ENCODE measurements at places on chromosomes 7 and 10.

GRCh38 chr7:17580141-17580540, 281.7 kb downstream of the AHR start:
- peak; percentile 88 for DNase-seq

GRCh38 chr7:116577320-116577871, 52.6 kb downstream of the CAV1 start:
- no peak for DNase-seq

- DNase-seq: no peak
These were observed 609.7 kb downstream of the INHBA start for GRCh38 chr7:41093141-41093540.

DNA sequence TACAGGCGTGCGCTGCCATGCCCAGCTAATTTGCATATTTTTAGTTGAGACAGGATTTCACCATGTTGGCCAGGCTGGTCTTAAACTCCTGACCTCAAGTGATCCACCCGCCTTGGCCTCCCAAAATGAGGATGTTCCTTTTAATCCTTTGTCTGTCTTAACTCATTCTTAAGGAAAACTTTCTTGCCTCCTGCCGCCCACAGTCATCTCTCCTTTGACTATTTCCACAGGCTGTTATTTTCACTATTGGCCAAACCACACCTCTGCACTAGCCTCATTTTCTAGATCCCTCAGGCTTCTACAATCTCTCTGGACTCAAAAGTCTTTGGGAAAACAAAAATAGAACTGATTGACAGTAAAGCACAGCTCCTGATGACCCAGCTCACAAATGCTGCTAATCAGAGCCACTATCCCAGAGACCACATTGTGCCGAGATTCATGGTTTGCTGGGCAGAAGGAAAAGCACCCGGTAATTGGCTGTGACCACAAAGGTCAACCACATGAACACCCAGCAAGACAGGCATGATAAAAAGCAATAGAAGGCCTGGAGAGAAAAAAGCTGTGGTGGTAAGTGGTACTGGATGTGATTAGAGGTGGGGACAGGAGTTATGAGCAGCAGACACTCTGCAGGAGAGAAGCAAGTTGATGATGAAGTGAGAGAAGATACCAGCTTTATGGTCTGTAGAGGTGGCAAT, 44.1 kb upstream of the ZNRF2 start:
- DNase-seq: no peak

GRCh38 chr7:2862831-2863361, 18.8 kb upstream of the GNA12 start:
- no peak for DNase-seq

DNA sequence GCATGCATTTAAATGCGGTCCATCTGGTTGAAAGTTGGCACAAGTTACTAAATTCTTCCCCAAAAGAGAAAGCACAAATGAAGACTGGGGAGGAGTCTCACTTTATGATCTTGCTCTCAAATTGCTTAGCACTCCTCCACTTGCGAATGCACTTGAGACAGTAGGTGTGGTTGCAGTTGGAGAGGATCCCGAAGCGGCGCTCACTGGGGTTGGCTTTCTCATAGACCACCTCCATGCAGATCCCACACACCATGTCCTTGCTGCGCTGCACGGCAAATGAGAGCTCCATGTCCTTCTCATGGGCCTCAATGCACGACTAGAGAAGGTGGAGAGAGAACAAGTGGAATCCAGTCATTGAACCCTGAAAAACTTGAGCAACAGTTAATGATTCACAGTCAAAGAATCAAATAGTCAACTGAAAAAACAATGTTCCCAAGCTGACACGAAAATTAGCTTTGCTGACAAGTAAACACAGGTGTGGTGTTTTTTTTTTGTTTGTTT, 22.7 kb downstream of the MKRN1 start:
- DNase-seq: no peak

DNA sequence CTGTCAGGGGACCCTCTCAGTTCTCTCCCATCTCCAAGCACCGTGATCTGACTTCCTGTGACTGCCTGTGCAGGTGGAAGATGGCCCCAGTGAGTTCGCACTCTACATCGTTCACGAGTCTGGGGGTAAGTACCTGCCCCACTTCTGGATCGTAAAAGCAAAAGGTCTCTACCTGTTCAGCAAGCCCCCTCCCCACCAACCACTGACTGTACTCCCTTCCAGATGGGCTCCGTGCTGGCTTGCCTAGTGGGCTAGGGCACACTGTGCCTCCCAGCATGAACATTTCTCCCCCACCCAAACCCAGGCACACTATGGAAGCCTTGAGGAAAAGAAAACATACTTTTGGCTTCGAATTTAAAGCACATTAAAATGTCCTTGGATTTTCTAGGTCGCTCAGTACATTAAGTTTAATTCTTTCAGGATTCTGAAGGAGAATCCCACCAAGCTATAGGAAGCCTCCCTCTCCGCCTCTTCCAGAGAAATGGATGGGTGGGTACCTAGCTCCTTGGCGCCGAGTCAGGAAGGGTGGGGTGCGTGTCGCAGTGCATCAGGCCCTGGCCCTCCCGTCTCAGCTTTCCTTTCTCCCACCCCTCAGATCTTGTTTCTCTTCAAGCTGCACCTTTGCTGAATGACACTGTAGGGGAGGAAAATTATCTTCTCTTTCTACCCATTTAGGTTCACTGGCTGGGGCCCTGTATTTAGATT, 11.0 kb upstream of the ZNF22 start:
- DNase-seq: no peak

GRCh38 chr7:5657901-5658300, 123.6 kb downstream of the RNF216 start:
- DNase-seq: peak; percentile 49

DNA sequence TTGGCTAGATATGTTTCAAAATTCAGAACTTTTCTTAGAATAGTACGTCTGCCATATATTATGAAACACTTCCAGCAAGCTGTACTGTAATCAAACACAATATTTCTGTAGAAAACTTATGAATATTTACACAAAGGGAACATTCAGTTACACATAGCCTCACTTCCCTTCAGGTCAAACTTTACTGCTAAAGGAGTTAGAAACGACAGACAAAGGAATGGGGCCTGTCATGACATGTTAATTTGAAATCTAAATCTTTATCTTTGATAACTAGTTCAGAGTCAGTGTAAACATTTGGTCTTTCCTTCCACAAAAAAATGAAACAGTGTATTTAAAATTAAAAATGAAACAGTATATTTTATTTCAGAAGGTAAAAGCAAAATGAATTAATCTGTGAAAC, 1.0 kb upstream of the CROT start:
- DNase-seq: no peak

GRCh38 chr7:129550693-129551360, 48.5 kb downstream of the SMKR1 start:
- DNase-seq: peak; percentile 54

DNA sequence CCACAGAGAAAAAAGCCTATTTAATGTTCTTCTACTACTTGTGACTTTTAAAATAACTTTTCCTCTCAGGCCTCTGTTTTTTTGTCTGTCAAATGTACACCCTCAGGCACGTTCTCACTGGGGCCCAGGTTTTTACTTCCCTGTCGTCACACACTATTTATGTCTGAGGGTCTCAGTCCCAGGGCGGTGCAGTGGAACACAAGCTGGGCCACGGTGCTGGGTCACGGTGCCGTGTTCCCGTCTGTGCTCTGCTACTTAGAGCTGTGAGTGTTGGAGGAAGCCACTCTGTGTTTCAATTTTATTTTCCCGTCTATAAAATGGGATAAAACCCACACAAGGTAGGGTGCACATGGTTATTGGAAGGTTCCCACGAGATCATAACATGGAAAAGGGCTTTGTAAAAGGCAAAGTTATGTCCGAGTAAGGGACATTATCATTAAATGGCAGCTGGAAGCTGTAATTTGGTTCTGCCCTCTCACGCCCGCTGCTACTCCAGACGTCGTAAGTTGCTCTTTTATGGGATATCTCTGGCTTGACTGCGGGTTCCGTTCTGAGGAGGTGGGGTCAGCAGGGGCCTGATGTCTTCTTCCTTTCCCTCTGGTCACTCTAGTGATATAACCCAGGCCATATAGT, 25.2 kb downstream of the ZNF775 start:
- DNase-seq: no peak

DNA sequence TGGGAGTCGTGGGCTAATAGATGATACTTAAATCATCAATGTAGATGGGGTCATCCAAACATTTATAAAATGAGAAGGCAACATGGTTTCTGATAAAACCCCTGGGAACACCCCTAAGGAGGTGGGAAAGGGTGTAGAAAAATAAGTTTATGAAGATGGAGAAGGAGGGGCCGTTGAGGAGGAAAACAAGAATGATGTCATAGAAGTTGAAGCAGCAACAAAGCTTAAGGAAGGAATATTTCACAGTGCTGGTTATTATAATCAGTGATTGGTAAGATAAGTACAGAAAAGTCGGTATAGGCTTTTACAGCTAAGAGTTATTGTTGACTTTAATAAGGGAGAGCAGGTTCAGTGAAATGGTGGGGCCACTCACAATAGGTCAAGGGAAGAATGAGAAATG, 9.0 kb upstream of the HIBADH start:
- no peak for DNase-seq

- DNase-seq: no peak
These were observed 29.0 kb upstream of the IL6 start for GRCh38 chr7:22697876-22698606.

GRCh38 chr10:76874896-76875295, 762.7 kb downstream of the KCNMA1 start:
- DNase-seq: no peak

- no peak for DNase-seq
These were observed 25.9 kb upstream of the C10orf71 start for GRCh38 chr10:49273082-49273465.

DNA sequence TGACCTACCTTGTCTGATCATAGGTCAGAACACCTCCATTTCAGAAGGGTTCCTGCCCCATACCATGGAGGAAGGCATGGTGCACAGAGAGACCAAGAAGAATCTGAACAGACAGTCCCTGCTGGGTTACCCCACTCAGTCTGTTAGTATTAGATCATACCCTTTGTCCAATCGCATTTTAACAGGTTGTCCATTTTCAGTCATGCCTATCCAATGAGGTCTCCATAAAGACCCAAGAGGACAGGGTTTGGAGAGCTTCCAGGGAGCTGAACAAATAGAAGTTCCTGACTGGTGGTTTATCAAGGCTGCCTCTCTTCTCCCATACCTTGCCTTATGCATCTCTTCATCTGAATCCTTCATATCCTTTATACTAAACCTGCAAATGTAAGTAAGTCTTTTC, 21.2 kb upstream of the SLC16A12 start:
- no peak for DNase-seq

- DNase-seq: no peak
These were observed 162.6 kb downstream of the MTERF1 start for GRCh38 chr7:91717681-91718470.

GRCh38 chr10:43261578-43262396, 5.1 kb downstream of the RASGEF1A start:
- no peak for DNase-seq

DNA sequence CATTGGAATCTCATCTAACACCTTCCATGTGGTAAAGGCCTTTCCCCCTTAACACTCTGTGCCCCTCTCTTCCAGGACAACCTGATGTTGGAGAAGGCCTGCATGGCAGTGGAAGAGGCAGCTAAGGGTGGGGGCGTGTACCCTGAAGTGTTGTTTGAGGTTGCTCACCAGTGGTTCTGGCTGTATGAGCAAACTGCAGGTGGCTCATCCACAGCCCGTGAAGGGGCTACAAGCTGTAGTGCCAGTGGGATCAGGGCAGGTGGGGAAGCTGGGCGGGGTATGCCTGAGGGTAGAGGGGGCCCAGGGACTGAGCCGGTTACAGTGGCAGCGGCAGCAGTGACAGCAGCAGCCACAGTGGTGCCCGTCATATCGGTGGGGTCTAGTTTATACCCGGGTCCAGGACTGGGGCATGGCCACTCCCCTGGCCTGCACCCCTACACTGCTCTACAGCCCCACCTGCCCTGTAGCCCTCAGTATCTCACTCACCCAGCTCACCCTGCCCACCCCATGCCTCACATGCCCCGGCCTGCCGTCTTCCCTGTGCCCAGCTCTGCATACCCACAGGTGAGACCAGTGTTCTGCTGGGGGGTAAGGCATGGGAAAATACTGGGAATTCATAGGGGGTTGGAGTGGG, 12.4 kb downstream of the NDST2 start:
- DNase-seq: no peak

DNA sequence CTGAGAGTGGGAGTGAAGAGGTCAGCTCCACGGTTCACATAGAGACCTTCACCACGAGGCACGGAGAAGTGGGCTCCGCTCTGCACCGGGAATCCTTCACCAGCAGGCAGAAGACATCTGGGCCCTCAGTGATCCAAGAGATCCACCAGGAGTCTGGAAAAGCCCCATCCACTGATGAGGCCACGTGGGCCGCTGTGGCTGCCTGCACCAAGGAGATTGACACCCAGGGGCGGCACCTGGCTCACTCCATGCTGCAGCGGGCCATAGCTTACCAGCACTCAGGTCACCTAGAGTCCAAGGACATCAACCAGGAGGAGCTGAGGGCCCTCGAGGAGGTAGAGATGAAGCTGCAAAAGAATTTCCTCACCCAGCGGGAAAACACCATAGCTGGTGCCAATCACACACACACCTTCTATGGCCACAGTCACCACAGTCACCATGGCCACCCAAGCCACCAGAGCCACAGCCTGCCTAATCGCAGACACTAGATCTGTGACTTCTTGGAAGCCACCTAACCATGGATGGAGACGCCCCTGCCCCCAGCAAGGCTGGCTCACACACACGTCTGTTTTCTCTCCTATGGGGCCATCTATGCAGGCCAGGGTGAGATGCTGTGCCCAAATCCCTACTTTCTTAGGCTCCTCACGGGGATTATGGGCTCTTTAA, 694 bp downstream of the C10orf62 start:
- DNase-seq: no peak

DNA sequence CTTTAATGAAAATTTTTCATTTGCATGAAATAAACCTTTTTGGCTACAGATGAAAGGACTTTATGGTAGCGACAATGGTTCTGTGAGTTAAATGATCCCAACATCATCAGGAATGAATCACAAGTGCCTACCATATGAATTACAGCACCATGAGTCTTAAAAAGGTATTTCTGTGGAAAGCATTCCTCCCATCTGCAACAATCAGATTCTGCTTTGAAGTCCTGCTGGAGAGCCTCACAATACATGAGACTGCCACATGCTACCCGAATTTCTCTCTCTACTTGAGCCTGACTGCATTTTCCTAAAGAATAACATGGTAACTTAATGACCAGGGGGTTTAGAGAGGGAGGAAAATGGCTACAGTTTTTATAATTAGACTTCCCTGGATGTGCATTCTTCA, 190.3 kb downstream of the TWIST1 start:
- peak; percentile 76 for DNase-seq

GRCh38 chr7:73345538-73345937, 17.6 kb downstream of the FKBP6 start:
- no peak for DNase-seq

DNA sequence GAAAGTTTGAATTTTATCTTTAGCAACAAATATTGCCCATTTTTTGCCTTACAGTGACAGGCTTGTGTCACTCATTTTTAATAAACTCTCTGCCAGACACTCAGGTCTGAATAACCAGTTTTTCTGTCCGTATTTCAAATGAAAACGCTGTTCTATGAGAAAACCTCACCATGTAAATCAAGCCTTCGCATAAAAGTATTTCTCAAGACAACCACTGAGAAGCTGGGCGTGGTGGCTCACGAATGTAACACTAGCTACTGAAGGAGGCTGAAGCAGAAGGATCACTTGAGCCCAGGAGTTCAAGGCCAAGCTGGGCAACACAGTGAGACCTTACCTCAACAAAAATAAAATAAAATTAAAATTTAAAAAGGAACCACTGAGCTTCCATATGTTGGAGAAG, 339.3 kb downstream of the PARD3 start:
- no peak for DNase-seq
